ENCODE measurements at places on chromosomes 2 and 18. TPM values are rescaled to one million over a fixed set of nuclear protein-coding genes. Genes with fewer than 3 reads are reported as not detected.

GRCh38 chr2:240956171-240956934, 42.1 kb upstream of the SNED1 start:
- DNase-seq, result no peak

The DIS3L2 gene
- 37.6 TPM for total RNA-seq

GRCh38 chr2:210132239-210132638, 39.0 kb downstream of the KANSL1L start:
- no peak for DNase-seq

DNA sequence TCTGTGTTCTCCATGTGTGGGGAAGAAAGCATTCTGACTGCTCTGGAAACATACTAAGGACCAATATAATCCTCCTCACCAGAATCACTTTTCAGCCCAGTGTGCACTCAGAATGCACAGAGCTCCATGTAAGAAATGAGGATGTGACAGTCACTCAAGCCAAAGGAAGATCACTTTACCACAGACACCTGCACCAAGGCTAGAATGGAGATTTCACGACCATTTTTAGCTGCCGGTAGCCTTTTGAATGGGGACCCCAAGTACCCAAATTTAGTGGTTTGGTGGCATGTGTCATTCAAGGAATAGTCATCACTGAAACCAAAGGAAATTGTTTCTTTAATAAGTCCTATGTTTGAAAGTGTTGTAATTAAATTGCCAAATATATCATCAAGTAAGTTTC, 613.2 kb upstream of the ACVR2A start:
- no peak for DNase-seq

DNA sequence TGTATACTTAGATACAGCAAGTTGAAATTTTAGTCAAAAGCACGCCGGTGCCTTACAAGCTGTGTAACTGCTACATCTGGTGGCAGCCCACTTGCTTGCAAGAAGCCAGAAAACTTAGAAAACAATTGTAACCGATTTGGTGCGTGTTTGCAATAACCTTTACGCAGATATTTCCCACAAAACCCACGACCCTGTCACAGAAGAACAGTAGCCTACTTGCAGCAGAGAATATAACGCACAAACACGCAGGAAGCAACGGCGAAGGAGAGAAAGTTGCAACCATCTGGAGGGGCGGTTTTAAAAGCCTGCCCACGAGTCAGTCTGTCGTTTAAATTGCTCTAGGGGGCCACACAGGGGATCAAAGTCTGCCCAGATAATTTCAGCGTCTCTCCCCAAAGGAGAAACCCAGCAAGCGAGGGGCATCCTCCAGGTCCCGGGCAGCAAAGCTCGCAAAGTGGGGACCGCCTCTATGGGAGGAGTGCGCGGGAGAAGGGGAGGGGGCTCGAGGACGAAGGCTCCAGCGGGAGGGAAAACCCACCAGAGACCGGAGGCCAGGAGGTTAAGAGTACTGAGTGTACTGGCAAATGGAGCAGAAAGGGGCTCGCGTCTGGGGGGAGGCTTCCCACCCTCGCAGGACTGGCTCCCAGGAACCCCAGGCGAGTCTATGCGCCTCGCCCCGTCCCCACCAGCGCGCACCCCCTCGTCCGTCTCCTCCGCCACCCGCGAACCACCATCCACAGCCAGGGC, 1.1 kb downstream of the TLK1 start:
- DNase-seq, result peak; percentile 31

DNA sequence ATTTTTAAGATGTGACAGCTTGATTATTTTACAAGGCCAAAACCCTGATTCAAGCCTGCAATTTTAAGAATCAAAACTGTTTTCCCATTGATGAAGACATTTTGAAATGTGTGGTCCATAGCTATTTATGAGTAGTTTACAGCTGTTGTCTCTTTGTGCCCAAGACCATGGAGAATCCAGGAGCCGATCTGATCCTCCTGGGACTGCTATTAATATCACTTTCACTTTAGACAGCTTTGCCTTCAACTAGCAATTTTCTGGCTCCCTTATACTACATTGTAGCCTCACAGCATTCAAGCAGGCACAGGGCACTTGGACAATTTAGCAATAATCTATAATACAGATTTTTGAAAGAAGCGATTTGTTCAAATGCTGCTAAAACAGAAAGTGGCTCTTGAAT, 172.9 kb downstream of the SLC8A1 start:
- DNase-seq, result no peak

GRCh38 chr2:1709946-1710560, 34.3 kb downstream of the PXDN start:
- no peak for DNase-seq

DNA sequence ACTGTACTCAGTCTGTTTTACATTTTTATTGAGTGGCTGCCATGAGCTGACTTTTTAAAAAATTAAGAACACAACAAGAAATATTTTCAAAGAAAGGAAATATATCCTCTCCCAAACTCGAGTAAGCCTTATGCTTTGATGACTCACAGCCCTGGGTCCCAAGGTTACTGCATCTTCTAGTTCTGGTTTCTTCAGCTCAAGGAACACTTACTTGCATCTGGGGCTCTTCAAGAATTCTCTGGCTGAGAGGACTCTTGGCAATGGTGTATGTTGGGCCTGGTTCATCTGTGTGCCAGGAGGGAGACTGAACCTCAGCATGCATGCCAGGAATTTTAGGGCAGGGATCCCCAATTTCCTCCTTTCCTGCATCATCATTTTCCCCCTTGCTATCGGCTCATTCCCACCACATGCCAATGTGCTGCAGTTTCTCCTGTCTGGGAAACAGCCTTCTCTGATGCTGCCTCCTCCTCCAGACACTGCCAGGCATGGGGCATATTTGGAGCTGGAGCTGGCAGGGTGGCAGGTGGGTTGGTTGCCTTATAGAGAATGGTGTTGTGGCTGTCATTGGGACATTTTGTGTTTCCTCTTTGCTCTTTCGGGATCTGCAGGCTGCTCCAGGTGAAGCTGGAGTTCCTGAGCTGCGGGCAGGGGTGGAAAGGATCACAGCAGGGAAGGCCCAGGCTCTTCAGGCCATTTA, 192.2 kb upstream of the HS6ST1 start:
- DNase-seq, result no peak

DNA sequence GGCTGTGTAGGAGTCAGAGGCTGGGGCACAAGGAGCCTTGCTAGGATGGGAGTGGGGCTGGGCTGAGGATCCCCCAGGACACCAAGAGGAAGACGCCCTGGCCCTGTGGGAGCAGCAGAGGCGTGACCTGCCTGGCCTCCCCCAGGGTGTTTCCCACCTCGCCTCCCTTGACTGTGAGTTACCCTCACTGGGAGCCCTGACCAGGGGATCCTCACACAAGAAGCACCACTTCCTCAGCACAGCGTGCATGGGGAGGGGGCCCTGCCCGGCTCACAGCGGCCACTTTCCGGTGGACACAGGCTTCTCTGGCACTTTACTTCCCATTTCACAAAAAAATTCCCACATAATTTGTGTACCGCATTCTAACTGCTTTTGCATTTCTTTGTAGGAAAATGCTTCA, 187.7 kb downstream of the EIPR1 start:
- no peak for DNase-seq

The TMEM200C gene
- total RNA-seq, result 16.4 TPM

GRCh38 chr2:126908721-126909177, 10.1 kb downstream of the TEX51 start:
- no peak for DNase-seq

The NPPC gene
- not detected for total RNA-seq

DNA sequence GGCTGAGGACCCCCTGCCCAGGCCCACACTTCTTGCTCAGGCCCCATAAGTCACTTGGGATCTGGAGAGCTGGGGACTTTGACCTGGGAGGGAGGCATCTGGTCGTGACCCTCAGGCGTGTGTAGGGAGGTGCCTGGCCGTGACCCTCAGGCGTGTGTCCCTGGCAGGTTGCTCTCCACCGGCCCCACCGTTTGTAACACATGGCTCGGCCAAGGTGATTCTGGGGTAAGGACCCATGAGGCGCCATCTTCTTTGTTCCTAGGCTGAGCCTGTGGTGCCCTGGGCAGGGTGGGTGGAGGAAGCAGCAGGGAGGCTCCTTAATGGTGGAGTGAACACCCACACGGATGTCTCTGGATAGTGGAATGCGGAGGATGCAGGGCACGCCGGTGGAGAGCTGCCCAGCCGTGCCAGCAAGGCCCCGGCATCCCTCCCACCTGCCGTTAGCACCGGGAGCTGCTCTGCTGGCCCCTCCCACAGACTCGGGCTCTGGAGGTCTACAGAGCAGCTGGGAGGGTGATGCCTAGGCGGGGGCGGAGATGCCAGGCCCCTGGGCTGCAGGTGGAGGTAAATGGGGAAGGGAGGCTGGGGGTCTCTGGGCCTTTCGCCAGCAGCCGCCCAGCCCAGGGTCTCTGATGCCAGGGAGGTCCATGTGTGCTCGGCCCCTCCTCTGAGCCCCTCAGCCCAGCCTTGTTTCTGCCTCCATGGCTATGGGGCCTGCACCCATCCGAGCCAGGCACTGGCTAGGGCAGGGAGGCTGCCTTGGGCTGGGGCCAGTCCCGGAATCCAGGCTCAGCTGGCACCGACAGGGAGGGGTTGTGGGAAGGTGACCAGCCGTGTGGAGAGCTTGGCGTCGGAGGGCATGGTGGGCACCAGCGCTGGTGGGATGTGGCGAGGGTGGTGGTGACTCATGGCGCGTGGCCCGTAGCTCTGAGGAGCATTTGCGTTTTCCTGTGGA, 1.1 kb upstream of the GAL3ST2 start:
- DNase-seq, result no peak

- DNase-seq, result no peak
Measured at GRCh38 chr2:233012301-233012971, 620 bp downstream of the NGEF start.
